CD4-positive, alpha-beta T cell treated with Interleukin-6 at 100 ng/mL for 8 hours (primary cell): ENCODE measurements at places on chromosomes 7 and 10.

GRCh38 chr7:131897790-131898165 lies 341.4 kb upstream of the PODXL start:
- DNase-seq: no peak

- no peak for DNase-seq
Observed at GRCh38 chr7:56537952-56538351, 421.7 kb upstream of the NUPR2 start.

DNA sequence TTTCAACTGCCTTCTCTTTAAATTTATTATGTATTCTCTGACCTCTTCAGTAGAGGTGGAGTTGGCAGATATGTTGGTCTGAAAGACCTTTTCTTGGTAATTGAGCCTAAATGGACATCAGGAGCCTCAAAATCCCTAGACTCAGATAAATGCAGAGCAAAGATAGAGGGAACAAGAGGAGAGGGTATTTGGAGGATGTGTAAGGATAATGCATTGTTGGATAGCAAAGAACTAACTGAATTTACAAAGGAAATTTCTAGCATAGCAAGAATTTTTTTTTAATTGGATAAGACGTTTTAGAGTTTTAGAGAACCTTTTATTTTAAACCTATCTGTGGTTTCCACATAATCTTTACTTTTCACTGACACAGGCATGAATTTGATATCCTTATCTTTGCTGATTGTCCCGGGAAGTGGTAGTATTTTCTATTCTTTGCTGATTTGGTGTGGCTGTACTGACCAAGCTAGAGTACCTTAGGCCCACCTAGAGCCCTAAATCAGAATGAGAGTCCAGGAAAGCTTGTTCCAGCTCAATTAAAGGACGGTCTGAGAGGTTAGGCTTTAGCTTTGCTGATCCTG lies 91.3 kb downstream of the NRF1 start:
- DNase-seq: no peak

GRCh38 chr7:100102950-100103840 lies 1.8 kb downstream of the AP4M1 start:
- no peak for DNase-seq

DNA sequence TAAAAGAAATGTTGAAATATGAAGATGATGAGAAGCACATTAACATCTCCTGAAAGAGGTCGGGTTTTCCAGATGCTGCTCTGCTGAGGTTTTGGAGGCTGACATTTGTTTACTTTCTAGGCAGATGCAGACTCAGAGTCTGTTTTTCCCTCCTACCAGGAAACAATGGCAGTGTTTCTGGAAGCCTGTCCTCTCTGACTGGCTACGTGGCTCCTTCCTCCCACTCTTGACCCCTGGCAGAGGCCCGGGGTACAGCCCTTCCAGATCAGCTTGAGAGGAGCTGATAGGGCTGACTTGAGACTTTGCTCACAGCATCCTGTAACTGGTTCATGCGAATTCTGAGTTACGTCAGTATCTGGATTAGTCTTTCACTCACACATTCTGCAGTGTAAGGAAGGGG lies 41.1 kb upstream of the IL15RA start:
- DNase-seq: no peak

DNA sequence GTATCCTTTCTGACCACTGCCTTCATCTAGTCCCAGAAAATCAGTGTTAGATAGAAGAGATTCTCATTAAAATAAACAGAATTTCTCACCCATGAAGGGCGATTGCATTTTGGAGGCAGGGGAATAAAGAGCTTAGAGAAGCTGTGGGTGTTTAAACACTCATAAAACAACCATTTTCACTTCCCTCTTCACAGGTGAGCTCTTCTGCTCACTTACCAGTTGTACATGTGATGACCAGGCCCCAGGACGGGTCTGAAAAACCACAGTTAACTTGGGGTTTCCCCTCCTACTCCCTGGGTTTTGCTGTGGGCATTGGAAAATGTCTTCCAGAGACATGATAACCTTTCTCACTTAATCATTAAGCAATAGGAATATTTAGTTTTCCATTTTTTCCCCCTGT lies 411.6 kb upstream of the DPP6 start:
- no peak for DNase-seq

DNA sequence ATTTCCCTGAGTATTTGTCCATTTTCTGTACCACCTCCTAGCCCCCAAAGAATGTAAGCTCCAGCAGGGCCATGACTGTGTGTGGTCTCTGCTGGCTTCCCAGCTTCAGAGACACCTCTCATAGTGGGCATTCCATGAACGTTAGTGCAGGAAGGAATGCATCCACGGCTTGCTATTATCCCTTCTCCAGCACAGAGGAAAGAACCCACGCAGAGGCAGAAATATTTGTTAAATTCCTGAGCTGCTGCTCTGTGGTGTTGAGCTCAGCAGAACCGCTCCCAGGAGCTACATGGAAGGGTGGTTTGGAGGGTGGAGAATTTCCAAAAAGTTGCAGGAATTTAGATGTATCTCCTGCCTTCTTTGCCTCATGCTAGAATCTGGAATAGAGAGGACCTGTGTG lies 275.2 kb downstream of the POU6F2 start:
- no peak for DNase-seq
